NCI-H1105 (cell line): ENCODE measurements at places on chromosomes 6 and 20.

DNA sequence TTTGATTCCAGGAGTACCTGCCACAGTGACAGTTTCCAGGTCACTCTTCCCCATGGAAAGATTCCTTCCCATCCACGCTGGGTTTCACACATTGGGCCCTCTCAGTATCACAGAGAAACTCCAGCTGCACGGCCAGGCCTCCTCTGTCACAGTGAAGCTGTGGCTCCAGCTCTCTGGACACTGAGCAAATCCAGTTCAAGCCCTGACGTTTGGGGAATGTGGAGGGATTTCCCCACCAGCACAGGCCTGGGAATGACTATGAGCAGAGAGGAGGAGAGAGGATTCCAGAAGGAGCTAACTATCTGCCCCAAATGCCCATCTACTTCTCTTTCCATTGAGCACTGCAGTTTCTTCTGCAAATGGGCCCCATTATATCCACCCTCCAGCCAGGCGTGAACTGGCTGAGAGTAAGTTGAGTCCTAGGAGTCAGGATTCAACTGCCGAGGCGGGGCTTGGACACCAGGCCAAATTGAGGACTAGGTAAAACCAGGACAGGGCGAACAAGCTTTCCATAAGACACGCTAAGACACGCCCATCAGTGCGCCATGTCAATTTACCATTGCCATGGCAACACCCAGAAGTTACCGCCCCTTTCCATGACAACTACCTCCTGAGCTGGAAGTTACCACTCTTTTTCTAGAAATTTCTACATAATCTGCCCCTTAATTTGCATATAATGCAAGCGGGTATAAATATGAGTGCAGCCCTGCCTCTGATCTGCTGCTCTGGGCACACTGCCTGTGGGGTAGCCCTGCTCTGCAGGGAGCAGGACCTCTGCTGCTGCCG is 9.2 kb upstream of the BNIP5 start:
- no peak for DNase-seq

- DNase-seq = no peak
These were observed 37.0 kb downstream of the SYTL3 start for GRCh38 chr6:158686791-158687381.

- DNase-seq = no peak
These were observed 11.4 kb downstream of the NUP43 start for GRCh38 chr6:149734915-149735314.

DNA sequence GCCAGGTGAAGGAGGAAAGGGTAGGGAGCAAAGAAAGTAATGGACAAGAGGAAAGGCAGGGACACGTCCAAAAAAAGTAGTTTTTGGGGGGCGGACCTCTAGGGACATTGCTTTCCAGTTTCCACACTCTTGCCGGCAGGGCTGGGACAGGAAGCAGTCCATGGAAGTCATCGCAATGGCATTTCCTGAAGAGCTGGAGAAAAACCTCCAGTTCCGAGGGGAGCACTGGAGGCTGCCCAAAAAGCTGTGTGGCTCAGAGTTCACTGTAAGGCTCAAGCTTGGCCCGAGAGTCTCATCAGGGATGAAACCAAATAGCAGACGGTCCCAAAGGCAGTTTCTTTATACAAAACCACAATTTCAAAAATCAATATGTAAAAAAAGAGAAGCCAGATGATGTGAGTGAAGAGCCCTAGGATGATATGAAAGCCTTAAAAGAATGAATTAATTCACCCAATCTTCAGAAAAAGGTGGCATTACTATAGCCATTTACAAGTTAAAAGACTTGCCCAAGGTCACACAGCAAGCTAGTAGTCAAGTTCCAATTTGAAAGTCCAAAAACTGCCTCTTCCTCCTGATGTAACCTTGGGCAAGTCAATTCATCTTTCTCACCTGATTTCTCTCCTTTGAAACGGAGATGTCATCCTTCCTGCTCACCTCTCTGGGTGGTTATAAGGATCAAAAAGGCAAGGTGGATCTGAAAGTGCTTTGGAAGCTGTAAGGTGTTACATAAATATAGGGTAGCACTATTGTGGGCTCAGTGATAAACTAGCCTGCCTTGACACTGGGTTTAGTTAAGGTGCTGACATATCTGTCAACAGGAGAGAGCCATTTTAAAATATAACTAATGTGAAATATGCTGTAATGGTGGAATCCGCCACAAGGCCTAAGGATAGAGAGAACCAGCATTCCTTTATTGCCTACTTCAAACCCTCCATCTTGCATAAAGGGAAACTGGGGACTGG is 9.1 kb downstream of the BCL2L1 start:
- DNase-seq = no peak

DNA sequence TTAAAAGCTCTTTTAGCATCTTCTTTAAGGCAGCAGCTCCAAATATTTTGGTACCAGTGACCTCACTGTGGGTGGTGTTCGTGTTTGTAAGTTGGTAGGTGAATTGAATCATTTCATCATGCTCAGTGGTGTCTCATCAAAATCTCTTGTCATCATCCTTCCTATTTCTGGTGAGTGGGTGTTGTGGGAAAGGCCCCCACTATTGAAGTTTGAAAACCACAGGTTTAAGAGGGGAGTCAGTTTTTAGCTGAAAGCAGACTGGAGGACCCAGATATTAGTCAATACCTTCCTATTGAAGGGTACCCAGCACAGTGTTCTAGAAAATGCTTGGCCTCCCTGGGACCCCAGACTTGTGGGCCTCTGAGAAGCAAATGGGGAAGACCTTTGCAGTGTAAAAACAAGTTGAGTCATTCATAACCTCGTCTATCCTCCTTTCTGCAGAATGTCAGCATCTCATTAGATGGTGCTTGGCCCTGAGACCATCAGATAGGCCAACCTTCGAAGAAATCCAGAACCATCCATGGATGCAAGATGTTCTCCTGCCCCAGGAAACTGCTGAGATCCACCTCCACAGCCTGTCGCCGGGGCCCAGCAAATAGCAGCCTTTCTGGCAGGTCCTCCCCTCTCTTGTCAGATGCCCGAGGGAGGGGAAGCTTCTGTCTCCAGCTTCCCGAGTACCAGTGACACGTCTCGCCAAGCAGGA is 3.7 kb downstream of the PIM1 start:
- no peak for DNase-seq

DNA sequence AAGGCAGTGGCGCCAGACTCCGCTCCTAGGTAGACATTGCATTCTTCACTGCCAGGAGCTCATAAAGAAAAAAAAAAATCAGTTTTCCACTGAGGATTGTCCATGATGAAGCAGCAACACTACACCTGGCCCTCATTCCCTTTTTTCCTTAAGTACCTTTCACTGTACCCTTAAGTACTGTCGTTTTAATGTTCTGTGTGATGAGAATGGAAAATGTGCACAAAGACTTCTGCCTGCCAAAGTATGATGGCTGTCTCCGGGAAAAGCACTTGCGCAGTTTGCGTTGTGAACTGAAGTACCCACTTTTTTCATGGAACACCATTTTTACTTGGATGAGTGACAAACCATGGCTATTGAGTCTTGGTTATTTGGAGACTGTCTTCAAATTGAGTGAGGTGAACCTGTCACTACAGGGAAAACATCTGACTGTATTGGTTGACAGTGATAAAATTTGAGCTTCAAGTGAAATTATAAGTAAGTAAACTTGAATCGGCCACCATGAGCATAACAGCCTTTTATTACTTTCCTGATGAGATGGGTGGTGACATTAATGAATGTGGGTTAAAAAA is 104.8 kb downstream of the NCOA3 start:
- peak; percentile 86 for DNase-seq
